ENCODE measurements at places on chromosomes 3 and 15. TPM values are rescaled to one million over a fixed set of nuclear protein-coding genes. Genes with fewer than 3 reads are reported as not detected.

ACTC1 gene
- 94.3 TPM for total RNA-seq

GCSAM gene
- total RNA-seq: not detected

SYNPR gene
- total RNA-seq: not detected

USP50 gene
- total RNA-seq: not detected

SLC24A5 gene
- total RNA-seq: not detected

CLDND1 gene
- 93.1 TPM for total RNA-seq

C3orf22 gene
- not detected for total RNA-seq

UROC1 gene
- total RNA-seq: not detected

CYP19A1 gene
- 0.71 TPM for total RNA-seq

OR5K3 gene
- not detected for total RNA-seq

IQCF5 gene
- not detected for total RNA-seq

POLR2M gene
- 145 TPM for total RNA-seq

CYP11A1 gene
- 0.72 TPM for total RNA-seq

PDIA5 gene
- total RNA-seq: 4.2 TPM

LAMB2 gene
- 199 TPM for total RNA-seq
